ENCODE measurements at places on chromosomes 6 and 20.
A peak's percentile ranks its signal among the peaks of the same experiment; 100 is the strongest.

GRCh38 chr6:13710552-13711323, 897 bp downstream of the RANBP9 start:
- H3K4me1 ChIP-seq: peaks cover 6% of the 10 kb centered on the region
- peak overlapping the region; percentile 99 for H3K27ac ChIP-seq
- H3K4me3 ChIP-seq: peak overlapping the region; percentile 85
- peak; percentile 60 for DNase-seq
- no peaks in the 10 kb centered on the region for H3K27me3 ChIP-seq

DNA sequence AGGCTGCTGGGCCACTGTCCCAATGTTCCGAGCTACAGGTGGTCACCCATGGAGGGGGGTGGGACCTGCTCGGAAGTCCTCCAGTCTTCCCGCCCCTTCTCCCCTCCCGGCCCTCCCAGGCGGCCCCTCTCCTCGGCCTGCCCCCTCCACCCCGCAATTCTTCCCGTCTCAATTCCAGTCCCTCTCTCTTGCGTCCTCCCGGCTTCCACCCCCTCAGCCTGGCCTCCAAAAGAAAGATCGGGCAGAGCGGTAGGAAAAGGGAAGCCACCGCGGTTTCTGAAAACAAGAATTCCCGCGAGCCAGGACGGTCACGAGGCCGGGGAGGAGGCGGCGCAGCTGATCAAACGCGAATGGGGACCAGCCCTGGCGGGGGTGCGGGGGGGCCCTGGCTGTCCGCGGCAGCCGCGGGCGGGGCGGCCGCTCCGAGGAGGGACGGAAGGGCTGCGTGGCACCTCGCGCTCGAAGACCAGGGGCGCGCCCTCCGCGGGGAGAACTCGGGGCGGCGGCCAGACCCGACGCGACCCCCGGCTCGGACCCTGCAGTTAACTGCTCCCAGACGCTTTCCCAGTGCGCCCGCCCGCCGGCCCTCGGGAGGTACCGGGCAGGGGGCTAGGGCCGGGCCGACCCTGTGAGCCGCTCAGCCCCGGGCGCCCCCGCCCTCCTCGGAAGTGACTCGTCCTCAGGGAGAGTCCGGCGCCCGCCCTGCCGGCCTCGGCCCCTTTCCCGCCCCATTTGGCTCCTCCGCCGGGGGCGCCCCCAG, 1.0 kb downstream of the PXDC1 start:
- peaks cover 14% of the 10 kb centered on the region for H3K4me1 ChIP-seq
- H3K4me3 ChIP-seq: peak overlapping the region; percentile 83
- DNase-seq: peak; percentile 71
- no peaks in the 10 kb centered on the region for H3K27me3 ChIP-seq
- peak overlapping the region; percentile 99 for H3K27ac ChIP-seq

DNA sequence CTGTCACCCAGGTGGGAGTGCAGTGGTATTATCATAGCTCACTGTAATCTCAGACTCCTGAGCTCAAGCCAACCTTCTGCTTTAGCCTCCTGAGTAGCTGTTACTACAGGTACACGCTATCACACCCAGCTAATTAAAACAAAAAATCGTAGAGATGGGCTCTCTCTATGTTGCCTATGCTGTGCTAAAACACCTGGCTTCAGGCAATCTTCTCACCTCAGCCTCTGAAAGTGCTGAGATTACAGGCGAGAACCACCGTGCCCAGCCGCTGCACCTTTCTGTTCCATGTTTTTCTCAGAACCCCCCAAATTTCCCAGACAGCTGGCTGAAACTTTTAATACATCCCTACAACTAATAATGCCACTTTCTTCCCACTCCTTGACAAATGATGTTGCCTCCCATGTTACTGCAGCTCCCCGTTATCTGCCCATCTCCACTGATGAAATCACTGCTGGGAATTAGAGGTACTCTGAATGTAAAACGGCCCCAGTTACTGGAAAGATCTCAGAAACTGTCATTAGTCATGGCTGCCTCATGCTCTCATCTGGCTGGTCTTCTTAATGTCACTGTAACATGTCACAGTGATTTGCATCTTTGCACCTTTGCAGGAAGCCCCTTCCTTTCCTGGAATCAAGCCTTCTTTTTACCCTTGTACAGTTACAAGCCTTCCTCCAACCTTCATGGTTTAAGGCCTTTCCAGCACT, 697.5 kb downstream of the PRKN start:
- no peak for DNase-seq
- H3K36me3 ChIP-seq: no peaks in the 10 kb centered on the region
- H3K27ac ChIP-seq: no peak overlapping the region
- H3K4me3 ChIP-seq: no peak overlapping the region

GRCh38 chr20:37932919-37933318, 30.0 kb downstream of the VSTM2L start:
- no peaks in the 10 kb centered on the region for H3K36me3 ChIP-seq
- no peak overlapping the region for H3K4me3 ChIP-seq
- H3K4me1 ChIP-seq: no peaks in the 10 kb centered on the region
- no peaks in the 10 kb centered on the region for H3K27me3 ChIP-seq
- DNase-seq: no peak
- no peak overlapping the region for H3K27ac ChIP-seq

DNA sequence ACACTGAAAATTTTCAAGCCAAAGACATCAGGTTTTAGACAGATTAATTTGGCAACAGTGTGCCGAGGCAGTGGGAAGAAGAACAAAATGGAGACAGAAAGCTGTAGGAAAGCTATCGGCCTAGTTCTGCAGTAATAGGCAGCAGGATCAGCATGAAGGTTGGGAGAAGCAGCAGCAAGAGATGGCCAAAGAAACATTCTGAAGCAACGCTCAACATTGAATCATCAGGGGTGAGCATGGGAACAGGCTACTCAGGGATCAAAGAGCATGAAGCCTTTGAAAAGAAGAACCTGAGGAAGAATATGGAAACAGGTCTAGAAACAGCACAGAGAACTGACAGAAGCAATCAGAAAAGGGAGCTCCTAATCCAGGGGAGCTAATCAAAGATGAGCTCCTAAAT, 7.1 kb upstream of the DST start:
- H3K4me1 ChIP-seq: peaks cover 13% of the 10 kb centered on the region
- no peak overlapping the region for H3K4me3 ChIP-seq
- H3K27ac ChIP-seq: peak overlapping the region; percentile 55
- no peak for DNase-seq

DNA sequence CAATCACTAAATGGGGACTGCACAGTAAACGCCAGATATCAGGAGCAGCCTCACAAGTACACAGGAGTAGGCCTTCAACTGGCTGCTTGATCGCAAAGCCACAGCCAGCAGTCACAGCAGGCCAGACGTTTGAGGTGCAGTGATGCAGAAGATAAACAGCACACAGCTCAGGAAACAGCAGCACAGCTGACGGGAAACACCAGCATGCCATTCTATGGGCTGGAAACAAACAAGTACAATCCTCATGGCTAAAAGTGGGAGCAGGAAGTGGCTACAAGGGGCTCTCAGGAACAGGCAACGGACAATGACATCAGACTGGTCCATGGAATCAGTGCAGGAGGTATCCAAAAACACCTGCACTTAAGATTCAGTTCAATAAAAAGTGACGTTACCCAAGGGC, 111.0 kb downstream of the DTNBP1 start:
- no peaks in the 10 kb centered on the region for H3K36me3 ChIP-seq
- peaks cover 16% of the 10 kb centered on the region for H3K4me1 ChIP-seq
- no peaks in the 10 kb centered on the region for H3K27me3 ChIP-seq
- H3K27ac ChIP-seq: no peak overlapping the region
- peak; percentile 35 for DNase-seq

Measured in lung (tissue), 17 donors.